ENCODE measurements at places on chromosomes 4 and X. TPM values are rescaled to one million over a fixed set of nuclear protein-coding genes. Genes with fewer than 3 reads are reported as not detected.
A peak's percentile ranks its signal among the peaks of the same experiment; 100 is the strongest.

- no peak overlapping the region for H3K27ac ChIP-seq
- no peaks in the 10 kb centered on the region for H3K36me3 ChIP-seq
- no peaks in the 10 kb centered on the region for H3K27me3 ChIP-seq
- no peak for DNase-seq
These were observed 35.2 kb upstream of the LPAR4 start for GRCh38 chrX:78712336-78712735.

Gene ZCCHC12
- 0.74 TPM for total RNA-seq

DNA sequence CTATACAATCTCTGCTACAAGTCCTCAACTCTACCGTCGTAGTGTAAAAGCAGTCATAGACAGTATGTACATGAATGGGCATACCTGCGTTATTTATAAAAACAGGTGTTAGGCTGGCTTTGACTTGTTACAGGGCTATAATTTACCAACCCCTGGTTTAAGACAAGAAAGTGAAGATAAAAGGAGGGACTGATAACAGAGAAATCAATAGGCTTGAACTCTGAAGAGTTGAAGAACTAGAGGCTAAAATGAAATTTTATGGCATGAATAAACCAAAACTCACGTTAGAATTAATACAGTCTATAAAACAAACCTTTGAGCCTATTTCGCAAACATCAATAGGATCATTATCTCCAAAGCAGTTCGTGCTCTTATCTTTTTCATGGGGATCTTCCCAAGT, 36.2 kb downstream of the PPA2 start:
- H3K36me3 ChIP-seq, result no peaks in the 10 kb centered on the region
- H3K27ac ChIP-seq, result no peak overlapping the region
- H3K4me1 ChIP-seq, result no peaks in the 10 kb centered on the region
- H3K27me3 ChIP-seq, result no peaks in the 10 kb centered on the region

- H3K27me3 ChIP-seq, result no peaks in the 10 kb centered on the region
- no peaks in the 10 kb centered on the region for H3K36me3 ChIP-seq
- H3K4me3 ChIP-seq, result no peak overlapping the region
These were observed 86.5 kb downstream of the SH3RF1 start for GRCh38 chr4:169184236-169184635.

DNA sequence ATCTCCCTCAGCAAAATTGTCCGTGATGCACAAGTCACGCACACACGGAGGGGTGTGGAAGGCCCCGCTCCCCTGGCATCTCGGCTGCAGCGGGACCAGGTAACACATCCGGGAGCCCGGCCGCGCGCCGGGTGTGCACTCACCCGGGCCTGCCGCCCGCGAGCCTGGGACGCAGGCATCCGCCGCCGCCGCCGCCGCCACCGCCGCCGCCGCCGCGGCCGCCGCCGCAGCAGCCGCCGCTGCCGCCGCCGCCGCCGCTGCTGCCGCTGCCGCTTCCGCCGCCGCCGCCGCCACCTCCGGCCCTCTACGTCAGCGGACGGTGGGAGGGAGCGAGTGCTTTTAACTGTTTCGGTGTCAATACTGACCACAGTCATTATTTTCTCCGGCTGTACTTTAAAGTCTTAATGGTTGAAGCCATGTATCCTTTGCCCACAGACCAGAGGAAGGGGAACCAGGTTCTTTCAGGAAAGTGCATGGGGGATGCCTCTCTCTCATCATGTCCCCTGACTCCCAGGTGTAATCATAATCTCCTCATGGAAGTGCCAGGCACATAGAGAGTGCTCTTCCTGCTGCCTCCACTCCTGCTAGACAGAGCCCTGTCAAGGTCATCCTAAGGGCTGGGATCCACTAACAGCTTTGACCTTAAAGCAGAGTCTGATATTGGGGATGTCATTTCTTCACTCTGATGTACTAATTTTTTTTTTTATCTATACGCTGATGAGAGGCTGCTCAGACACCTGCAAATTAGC, 38.0 kb downstream of the MAGEE2 start:
- H3K27me3 ChIP-seq, result no peaks in the 10 kb centered on the region
- H3K27ac ChIP-seq, result no peak overlapping the region
- H3K4me3 ChIP-seq, result peak overlapping the region; percentile 25
- H3K4me1 ChIP-seq, result no peaks in the 10 kb centered on the region

Gene AFAP1
- total RNA-seq, result 19.8 TPM

DNA sequence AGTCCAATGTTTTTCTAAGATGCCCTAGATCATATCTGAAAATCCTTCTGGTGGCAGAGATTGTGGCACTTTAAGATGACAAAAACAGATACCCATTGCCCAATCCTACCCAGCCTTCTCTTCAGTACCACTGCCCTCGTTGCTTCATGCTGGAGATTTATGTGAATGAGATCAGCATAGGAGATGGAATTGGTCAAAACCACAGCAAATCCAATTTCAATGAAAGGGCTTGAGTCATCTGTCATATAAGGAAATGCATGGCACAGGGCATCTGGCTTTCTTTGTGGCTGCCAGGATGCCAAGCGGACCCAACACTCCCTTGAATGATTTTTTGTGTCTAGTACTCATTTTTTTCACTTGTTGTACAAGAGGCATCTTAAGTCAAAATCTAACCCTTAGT, 16.8 kb downstream of the AFF2 start:
- no peak overlapping the region for H3K27ac ChIP-seq
- no peak overlapping the region for H3K4me3 ChIP-seq
- DNase-seq, result no peak
- no peaks in the 10 kb centered on the region for H3K36me3 ChIP-seq
- no peaks in the 10 kb centered on the region for H3K27me3 ChIP-seq

All from prostate gland (tissue), 2 donors.